ENCODE measurements at places on chromosomes 7 and 10. TPM values are rescaled to one million over a fixed set of nuclear protein-coding genes. Genes with fewer than 3 reads are reported as not detected.

- H3K27ac ChIP-seq, result no peak overlapping the region
- H3K27me3 ChIP-seq, result no peaks in the 10 kb centered on the region
Measured at GRCh38 chr7:87312215-87312865, 33.1 kb upstream of the CROT start.

GRCh38 chr10:13219685-13220670 lies 14.2 kb downstream of the UCMA start:
- no peaks in the 10 kb centered on the region for H3K36me3 ChIP-seq
- H3K4me1 ChIP-seq, result no peaks in the 10 kb centered on the region
- H3K27me3 ChIP-seq, result no peaks in the 10 kb centered on the region
- no peak overlapping the region for H3K4me3 ChIP-seq

GRCh38 chr7:106600569-106601373 lies 60.2 kb downstream of the CCDC71L start:
- H3K27ac ChIP-seq, result no peak overlapping the region
- H3K4me3 ChIP-seq, result no peak overlapping the region
- H3K4me1 ChIP-seq, result peaks cover 8% of the 10 kb centered on the region
- DNase-seq, result no peak
- H3K36me3 ChIP-seq, result no peaks in the 10 kb centered on the region

GRCh38 chr10:125840955-125841354 lies 17.6 kb downstream of the BCCIP start:
- H3K36me3 ChIP-seq, result peaks cover 41% of the 10 kb centered on the region
- H3K27me3 ChIP-seq, result no peaks in the 10 kb centered on the region

DNA sequence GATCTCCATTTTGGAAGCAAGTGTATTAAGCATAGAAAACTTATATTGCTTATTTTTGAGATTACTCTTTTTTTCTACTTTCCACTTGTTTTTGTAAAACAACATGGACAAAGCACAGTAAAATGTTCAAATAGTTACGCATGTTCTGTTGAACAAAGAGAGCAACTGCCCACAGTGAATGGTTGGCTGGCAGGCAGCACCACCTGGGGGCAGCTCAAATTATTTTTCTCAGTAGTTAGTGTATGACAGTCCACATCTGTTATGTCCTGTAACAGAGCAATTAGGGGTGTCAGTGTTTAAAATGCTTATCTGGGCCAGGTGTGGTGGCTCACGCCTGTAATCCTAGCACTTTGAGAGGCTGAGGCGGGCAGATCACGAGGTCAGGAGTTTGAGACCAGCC lies 46.1 kb upstream of the CACUL1 start:
- no peak overlapping the region for H3K4me3 ChIP-seq
- peak; percentile 26 for DNase-seq
- H3K36me3 ChIP-seq, result no peaks in the 10 kb centered on the region
- H3K27ac ChIP-seq, result no peak overlapping the region

DNA sequence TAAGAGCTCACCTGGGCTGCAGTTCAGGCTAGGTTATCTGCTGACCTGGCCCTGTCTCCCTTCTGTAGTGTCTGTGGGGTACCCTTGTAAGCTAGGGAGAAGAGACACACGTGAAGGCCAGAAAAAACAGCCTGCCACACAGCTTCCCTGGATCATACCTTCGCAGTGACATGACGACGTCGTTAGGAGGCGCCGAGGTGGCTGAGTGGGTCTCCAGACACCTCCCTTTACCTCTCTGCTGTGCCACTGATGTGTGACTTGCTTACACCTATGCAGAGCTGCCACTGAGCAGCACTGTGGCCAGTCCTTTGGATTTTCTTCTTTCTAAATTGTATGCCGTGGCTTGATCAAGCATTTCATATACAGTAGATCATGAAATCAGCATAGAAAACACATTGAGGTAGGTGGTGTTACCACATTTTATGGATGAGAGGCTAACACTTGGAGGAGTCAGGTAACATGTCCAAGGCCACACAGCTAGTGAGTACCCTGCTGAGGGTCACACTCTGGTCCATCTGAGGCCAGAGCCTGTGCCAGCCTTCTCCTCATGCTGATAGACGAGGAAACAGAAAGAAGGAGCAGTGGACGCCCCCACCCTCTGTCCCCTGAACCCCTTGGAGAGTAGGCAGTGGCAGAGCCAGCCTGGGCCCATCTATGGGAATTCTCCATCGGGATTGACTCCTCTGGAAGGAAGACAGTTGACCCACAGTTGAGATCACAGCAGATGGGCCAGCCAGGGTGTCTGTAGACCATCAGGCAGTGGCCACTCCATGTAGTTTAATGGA lies 23.1 kb downstream of the HTRA1 start:
- H3K4me3 ChIP-seq, result no peak overlapping the region
- no peak overlapping the region for H3K27ac ChIP-seq
- DNase-seq, result no peak
- H3K36me3 ChIP-seq, result no peaks in the 10 kb centered on the region
- H3K4me1 ChIP-seq, result peaks cover 2% of the 10 kb centered on the region

- no peaks in the 10 kb centered on the region for H3K36me3 ChIP-seq
- DNase-seq, result peak; percentile 84
- H3K27ac ChIP-seq, result peak overlapping the region; percentile 74
- peaks cover 99% of the 10 kb centered on the region for H3K4me1 ChIP-seq
- H3K4me3 ChIP-seq, result peak overlapping the region; percentile 31
- H3K27me3 ChIP-seq, result no peaks in the 10 kb centered on the region
Measured at GRCh38 chr10:58577437-58577777, 64.7 kb downstream of the BICC1 start.

- no peak overlapping the region for H3K27ac ChIP-seq
- peaks cover 10% of the 10 kb centered on the region for H3K4me1 ChIP-seq
- DNase-seq, result no peak
- no peaks in the 10 kb centered on the region for H3K27me3 ChIP-seq
Measured at GRCh38 chr10:104938031-104938430, 296.9 kb downstream of the SORCS3 start.

DNA sequence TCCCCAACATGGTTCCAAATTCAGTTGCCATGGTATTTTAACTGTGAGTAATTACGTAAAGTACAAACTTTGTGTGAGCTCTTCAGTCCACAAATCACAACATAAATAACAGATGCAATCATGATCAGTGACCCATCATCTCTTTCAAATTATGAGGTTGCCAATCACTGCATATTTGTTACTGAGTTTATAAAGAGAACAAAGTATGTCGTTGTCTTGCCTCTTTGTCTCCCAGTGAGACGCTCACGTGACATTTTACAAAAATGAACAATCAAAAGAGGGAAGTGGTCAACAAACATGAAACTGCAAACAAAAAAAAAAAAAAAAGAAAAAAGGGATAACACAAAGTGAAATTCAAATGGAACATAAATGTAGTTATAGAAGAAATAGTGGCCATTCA lies 122.7 kb upstream of the PDSS1 start:
- no peak overlapping the region for H3K4me3 ChIP-seq
- no peaks in the 10 kb centered on the region for H3K27me3 ChIP-seq
- peaks cover 13% of the 10 kb centered on the region for H3K36me3 ChIP-seq
- no peaks in the 10 kb centered on the region for H3K4me1 ChIP-seq
- no peak overlapping the region for H3K27ac ChIP-seq

DNA sequence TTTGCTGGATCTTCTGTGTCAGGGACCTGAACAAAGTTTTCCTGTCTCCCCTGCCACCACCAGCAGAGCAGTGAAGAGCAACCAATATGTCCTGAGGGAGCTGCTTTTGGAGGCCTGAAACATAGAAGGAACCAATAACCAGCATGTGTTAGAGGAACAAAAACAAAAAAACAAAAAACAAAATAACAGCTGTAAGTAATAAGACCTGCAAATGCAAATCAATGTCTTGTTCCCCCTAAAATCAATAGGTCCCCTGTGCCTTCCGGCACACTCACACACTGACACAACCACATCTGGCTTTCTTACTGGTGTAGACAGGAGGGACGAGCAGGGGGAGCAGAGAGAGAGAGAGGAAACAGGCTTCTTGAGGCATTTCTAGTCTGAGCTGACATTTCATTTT lies 94.1 kb downstream of the NRG3 start:
- no peak for DNase-seq
- no peaks in the 10 kb centered on the region for H3K4me1 ChIP-seq
- no peak overlapping the region for H3K27ac ChIP-seq
- no peaks in the 10 kb centered on the region for H3K36me3 ChIP-seq
- H3K4me3 ChIP-seq, result no peak overlapping the region

GRCh38 chr7:94355454-94355853 lies 39.2 kb upstream of the COL1A2 start:
- peak; percentile 61 for DNase-seq
- H3K36me3 ChIP-seq, result 0 out of 2 replicates have a peak, but pooled peaks cover 3% of the 10 kb centered on the region
- no peaks in the 10 kb centered on the region for H3K27me3 ChIP-seq
- H3K27ac ChIP-seq, result peak overlapping the region; percentile 71
- H3K4me1 ChIP-seq, result peaks cover 28% of the 10 kb centered on the region

DNA sequence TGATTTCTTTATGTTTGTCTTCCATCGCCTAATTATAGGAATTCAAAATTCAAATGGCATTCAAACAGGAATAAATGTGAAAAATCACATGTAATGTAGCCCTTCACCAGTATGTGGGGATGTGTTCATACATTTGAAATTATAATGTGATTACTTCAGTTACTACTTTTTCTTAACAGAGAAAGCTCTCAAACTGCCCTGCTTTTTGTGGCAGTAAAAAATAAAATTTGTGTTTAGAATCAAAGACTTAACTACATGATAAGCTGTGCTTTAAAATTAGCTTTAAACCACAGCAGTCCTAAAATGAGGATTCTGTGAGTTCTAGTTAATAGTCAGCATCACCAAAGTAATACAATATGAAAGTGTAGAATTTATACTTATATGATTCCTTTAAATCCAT lies 7.8 kb upstream of the HERC4 start:
- peak overlapping the region; percentile 12 for H3K4me3 ChIP-seq
- H3K27me3 ChIP-seq, result no peaks in the 10 kb centered on the region
- H3K36me3 ChIP-seq, result no peaks in the 10 kb centered on the region
- peak overlapping the region; percentile 58 for H3K27ac ChIP-seq

DNA sequence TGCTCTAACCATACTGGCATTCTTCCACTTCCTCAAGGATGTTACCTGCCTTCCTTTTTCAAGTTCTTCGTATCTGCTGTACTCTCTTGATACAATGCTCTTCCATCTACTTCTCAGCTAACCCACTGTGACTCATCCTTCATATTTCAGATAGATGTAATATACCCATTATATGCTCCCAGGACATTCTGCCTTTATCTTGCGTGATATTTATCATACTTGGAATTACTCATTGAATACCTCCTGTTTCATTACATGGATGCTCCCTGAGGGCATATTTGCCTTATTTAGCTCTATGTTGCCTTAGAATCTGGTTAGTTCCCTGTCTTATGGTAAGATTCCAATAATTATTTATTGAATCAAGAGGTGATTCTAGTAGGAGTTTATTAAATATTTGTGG lies 706.4 kb downstream of the SORCS3 start:
- no peak overlapping the region for H3K4me3 ChIP-seq
- H3K27me3 ChIP-seq, result no peaks in the 10 kb centered on the region
- no peak overlapping the region for H3K27ac ChIP-seq
- no peaks in the 10 kb centered on the region for H3K36me3 ChIP-seq

- no peaks in the 10 kb centered on the region for H3K36me3 ChIP-seq
- H3K4me1 ChIP-seq, result peaks cover 4% of the 10 kb centered on the region
- no peak overlapping the region for H3K4me3 ChIP-seq
- H3K27ac ChIP-seq, result no peak overlapping the region
Measured at GRCh38 chr7:25804154-25804553, 347.8 kb upstream of the NFE2L3 start.

GRCh38 chr10:4396401-4397283 lies 429.4 kb upstream of the AKR1E2 start:
- H3K27me3 ChIP-seq, result no peaks in the 10 kb centered on the region
- DNase-seq, result no peak
- H3K27ac ChIP-seq, result no peak overlapping the region
- no peaks in the 10 kb centered on the region for H3K36me3 ChIP-seq
- H3K4me3 ChIP-seq, result no peak overlapping the region

DNA sequence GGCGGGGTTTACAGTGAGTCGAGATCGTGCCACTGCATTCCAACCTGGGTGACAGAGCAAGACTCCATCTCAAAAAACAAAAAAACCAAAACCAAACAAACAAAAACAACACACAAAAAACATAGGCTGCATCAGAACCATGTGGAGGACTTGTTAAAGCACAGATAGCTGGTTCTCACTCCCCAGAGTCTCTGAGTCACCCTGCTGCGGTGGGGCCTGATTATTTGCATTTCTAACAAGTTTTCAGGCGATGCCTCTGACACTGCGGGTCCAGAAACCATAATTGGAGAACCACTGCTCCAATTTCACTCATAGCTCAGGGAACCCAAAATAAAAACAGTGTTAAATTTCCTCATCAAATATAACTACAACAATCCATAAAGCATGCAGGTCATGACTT lies 816.7 kb downstream of the MAGI2 start:
- H3K27me3 ChIP-seq, result no peaks in the 10 kb centered on the region
- H3K36me3 ChIP-seq, result no peaks in the 10 kb centered on the region
- no peak overlapping the region for H3K4me3 ChIP-seq
- H3K4me1 ChIP-seq, result peaks cover 19% of the 10 kb centered on the region
- DNase-seq, result no peak
- H3K27ac ChIP-seq, result no peak overlapping the region

DNA sequence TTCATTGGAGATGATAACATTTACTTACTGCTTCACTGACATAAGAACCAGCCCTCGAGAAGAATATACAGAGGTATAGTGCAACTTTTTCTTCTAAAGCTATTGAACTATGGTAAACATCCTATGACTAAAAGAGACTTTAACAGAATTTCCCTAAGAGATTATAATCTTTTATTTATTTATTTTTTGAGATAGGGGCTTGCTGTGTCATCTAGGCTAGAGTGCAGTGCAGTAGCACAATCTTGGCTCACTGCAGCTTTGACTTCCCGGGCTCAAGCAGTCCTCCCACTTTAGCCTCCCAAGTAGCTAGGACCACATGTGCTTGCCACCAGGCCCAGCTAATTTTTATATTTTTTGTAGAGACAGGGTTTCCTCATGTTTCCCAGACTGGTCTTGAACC lies 258.5 kb upstream of the FERD3L start:
- no peak overlapping the region for H3K4me3 ChIP-seq
- H3K4me1 ChIP-seq, result peaks cover 20% of the 10 kb centered on the region
- H3K27me3 ChIP-seq, result no peaks in the 10 kb centered on the region

- no peaks in the 10 kb centered on the region for H3K27me3 ChIP-seq
- no peaks in the 10 kb centered on the region for H3K4me1 ChIP-seq
- H3K36me3 ChIP-seq, result no peaks in the 10 kb centered on the region
- H3K4me3 ChIP-seq, result no peak overlapping the region
- H3K27ac ChIP-seq, result no peak overlapping the region
- DNase-seq, result no peak
Measured at GRCh38 chr10:1855911-1856310, 118.6 kb upstream of the ADARB2 start.

GRCh38 chr10:115918812-115919211 lies 354.2 kb downstream of the GFRA1 start:
- no peaks in the 10 kb centered on the region for H3K27me3 ChIP-seq
- no peaks in the 10 kb centered on the region for H3K36me3 ChIP-seq
- H3K4me1 ChIP-seq, result peaks cover 30% of the 10 kb centered on the region

NEBL gene
- not detected for total RNA-seq

KLF14 gene
- total RNA-seq, result not detected

ANLN gene
- total RNA-seq, result 57.5 TPM

FAM241B gene
- total RNA-seq, result not detected

NUTM2E gene
- not detected for total RNA-seq

NUTM2B gene
- total RNA-seq, result not detected

SSC4D gene
- not detected for total RNA-seq

PNLIP gene
- total RNA-seq, result not detected

TMEM196 gene
- total RNA-seq, result not detected

CDH23 gene
- total RNA-seq, result not detected

PDZD7 gene
- not detected for total RNA-seq

GHRHR gene
- not detected for total RNA-seq

All from GM23248 (cell line).